ENCODE measurements at places on chromosomes 2 and 18. TPM values are rescaled to one million over a fixed set of nuclear protein-coding genes. Genes with fewer than 3 reads are reported as not detected.

DNA sequence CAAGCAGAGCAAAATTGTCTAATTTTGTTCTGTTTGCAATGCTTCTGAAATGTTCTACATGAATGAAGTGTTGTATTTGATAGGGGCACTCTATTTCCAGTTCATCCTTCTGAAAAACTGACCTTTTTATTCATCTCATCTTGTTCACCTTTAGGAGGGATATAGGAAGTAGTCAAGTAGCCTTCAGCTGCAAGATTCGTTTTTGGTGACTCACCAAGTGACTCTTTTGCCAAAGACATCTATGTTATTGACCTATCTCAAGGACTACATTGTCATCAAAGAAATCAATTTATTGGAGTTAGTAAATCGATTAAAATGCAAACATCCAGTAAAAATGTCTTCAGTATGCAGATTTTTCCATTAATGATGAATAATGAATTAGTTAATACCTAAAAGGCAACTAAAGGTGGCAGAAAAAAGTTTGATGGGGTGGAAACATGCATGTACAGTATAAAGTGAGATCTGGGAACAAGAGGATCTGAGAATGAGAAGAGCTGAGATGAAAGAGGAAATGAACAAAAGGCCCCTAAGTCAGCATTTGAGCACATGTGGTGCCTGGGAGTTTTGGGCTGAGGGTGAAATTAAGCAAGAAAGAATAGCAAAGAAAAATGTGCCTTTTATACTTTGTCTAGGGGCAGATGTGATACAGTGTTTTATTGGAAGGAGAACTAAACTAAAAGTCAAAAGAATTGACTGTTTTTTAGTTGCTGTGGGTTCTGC lies 255.1 kb upstream of the LINC00305 start:
- no peak for DNase-seq
- H3K4me1 ChIP-seq = no peaks in the 10 kb centered on the region
- H3K4me3 ChIP-seq = no peak overlapping the region
- no peaks in the 10 kb centered on the region for H3K36me3 ChIP-seq
- no peaks in the 10 kb centered on the region for H3K27me3 ChIP-seq

GRCh38 chr2:186827862-186828492 lies 21.0 kb downstream of the ZSWIM2 start:
- H3K4me3 ChIP-seq = no peak overlapping the region
- H3K27ac ChIP-seq = no peak overlapping the region
- H3K36me3 ChIP-seq = no peaks in the 10 kb centered on the region
- no peaks in the 10 kb centered on the region for H3K4me1 ChIP-seq

- H3K36me3 ChIP-seq = no peaks in the 10 kb centered on the region
- no peaks in the 10 kb centered on the region for H3K27me3 ChIP-seq
- DNase-seq = no peak
- H3K4me3 ChIP-seq = no peak overlapping the region
Measured at GRCh38 chr2:161613161-161613560, 11.1 kb upstream of the SLC4A10 start.

DNA sequence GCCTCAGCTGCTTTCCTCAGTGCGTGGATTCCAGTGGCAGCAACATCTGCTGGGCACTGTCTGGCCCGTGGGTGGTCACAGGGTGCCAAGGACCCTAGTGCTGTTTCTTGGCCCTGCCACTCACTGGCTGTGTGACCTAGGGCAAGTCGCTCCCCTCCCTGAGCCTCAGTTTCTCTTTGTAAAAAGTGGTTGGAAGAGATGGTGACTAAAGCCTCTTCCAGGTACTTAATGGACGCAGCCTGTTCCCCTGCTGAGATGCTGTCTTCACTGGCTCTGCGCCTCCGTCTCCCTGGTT lies 42.2 kb downstream of the ATOH8 start:
- no peaks in the 10 kb centered on the region for H3K36me3 ChIP-seq
- H3K27me3 ChIP-seq = no peaks in the 10 kb centered on the region
- no peak for DNase-seq
- H3K27ac ChIP-seq = peak overlapping the region; percentile 0
- peaks cover 52% of the 10 kb centered on the region for H3K4me1 ChIP-seq
- H3K4me3 ChIP-seq = no peak overlapping the region

- H3K27me3 ChIP-seq = no peaks in the 10 kb centered on the region
- no peak overlapping the region for H3K4me3 ChIP-seq
- H3K36me3 ChIP-seq = no peaks in the 10 kb centered on the region
Measured at GRCh38 chr18:24231773-24232735, 93.2 kb downstream of the CABYR start.

- H3K27ac ChIP-seq = no peak overlapping the region
- no peak for DNase-seq
- H3K4me3 ChIP-seq = no peak overlapping the region
- H3K4me1 ChIP-seq = no peaks in the 10 kb centered on the region
Measured at GRCh38 chr18:12264864-12265263, 10.7 kb downstream of the CIDEA start.

DNA sequence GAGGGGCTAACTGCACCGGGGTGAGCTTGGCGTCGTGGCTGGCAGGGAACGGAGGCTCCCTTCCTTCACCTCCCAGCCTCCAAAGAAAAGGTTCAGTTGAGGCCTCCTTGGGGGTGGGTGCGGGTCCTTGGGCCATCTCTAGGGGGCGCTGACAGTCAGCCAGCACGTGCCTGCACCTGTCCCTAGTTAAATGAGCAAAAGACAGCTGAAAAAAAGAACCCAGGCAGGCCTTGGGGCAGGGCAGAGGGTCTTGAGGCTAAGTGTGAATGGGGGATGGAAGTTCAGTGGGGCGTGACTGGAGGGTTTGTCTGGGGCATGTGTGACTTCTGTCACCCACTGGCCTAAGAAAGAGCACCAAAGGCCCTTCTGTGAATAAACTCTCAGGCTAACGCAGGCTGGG lies 56.4 kb downstream of the ZFP36L2 start:
- H3K4me1 ChIP-seq = peaks cover 15% of the 10 kb centered on the region
- H3K36me3 ChIP-seq = no peaks in the 10 kb centered on the region
- H3K4me3 ChIP-seq = no peak overlapping the region
- no peaks in the 10 kb centered on the region for H3K27me3 ChIP-seq
- no peak overlapping the region for H3K27ac ChIP-seq
- no peak for DNase-seq

- no peaks in the 10 kb centered on the region for H3K4me1 ChIP-seq
- no peaks in the 10 kb centered on the region for H3K27me3 ChIP-seq
- DNase-seq = no peak
Measured at GRCh38 chr2:71309-72035, 25.2 kb upstream of the FAM110C start.

DNA sequence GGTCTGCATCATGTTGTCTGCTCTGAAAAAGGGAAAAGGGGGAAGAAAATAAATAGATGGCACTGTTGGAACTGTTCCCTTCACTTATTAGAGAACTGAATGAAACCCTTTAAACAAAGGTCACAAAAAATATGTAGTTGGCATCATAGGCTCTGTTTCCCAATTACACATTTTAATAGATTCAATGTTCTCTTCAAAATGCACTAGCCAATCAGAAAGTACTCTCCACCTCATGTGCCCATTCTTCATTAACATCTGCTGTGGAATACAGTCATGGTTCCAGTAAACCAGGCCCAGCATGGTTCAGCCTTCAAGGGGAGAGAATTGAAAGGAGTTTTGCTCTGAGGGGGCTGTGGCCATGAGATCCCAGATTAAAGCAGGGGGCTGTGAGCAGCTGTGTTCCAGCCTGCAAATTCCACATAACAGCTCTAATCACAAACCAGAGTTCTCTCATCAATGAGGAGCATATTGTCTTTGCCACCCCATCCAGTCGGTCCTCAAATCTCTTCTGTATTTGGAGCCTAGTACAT lies 165.9 kb upstream of the CREB1 start:
- H3K4me3 ChIP-seq = no peak overlapping the region
- H3K27ac ChIP-seq = no peak overlapping the region
- no peaks in the 10 kb centered on the region for H3K36me3 ChIP-seq
- no peak for DNase-seq
- no peaks in the 10 kb centered on the region for H3K4me1 ChIP-seq
- H3K27me3 ChIP-seq = no peaks in the 10 kb centered on the region

DNA sequence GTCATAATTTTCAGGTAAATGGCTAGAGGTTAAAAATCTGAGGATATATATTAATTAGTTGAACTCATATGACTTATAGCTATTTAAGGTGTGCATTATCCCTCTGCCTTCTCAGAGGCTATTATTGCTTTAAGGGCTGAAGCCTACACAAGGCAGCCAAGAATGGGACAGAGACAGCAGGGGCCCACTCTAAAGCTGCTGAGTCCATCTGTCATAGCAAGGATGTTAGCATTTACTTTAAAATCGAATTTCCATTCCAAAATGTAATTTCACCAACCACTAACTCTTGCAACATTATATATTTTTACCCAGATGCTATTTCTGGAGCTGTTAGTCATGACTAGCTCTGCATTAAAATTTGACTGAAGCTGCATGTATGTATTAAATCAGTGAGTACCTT lies 236.3 kb upstream of the FSIP2 start:
- no peak overlapping the region for H3K4me3 ChIP-seq
- no peaks in the 10 kb centered on the region for H3K36me3 ChIP-seq
- H3K27ac ChIP-seq = no peak overlapping the region
- H3K4me1 ChIP-seq = no peaks in the 10 kb centered on the region
- H3K27me3 ChIP-seq = no peaks in the 10 kb centered on the region

GRCh38 chr2:14902953-14903352 lies 270.4 kb downstream of the LRATD1 start:
- no peak overlapping the region for H3K27ac ChIP-seq
- H3K4me3 ChIP-seq = no peak overlapping the region
- H3K4me1 ChIP-seq = no peaks in the 10 kb centered on the region

DNA sequence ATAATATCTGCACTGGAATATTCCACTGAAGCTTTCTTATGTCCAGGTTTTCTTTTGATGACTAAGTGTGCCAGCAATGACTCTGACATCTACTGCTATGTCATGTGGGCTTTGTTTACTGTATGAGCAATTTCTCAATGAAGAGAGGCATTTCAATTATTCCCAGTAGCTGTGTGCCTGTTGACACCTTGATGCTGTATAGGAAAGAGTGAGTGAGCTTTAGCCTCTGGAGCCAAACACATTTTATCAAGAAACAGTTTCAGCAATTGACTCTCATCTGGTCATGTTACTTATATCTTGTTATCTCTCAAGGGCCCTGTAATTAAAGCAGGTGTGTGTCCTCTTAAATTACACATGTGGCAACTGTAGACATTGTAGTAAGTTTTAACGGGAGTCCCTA lies 493.2 kb upstream of the FANCL start:
- H3K27me3 ChIP-seq = no peaks in the 10 kb centered on the region
- H3K4me3 ChIP-seq = no peak overlapping the region
- no peaks in the 10 kb centered on the region for H3K36me3 ChIP-seq
- DNase-seq = no peak

GRCh38 chr2:179594268-179595112 lies 266.9 kb downstream of the ZNF385B start:
- no peaks in the 10 kb centered on the region for H3K4me1 ChIP-seq
- H3K4me3 ChIP-seq = no peak overlapping the region
- H3K27ac ChIP-seq = no peak overlapping the region
- no peak for DNase-seq
- H3K36me3 ChIP-seq = no peaks in the 10 kb centered on the region
- no peaks in the 10 kb centered on the region for H3K27me3 ChIP-seq

DNA sequence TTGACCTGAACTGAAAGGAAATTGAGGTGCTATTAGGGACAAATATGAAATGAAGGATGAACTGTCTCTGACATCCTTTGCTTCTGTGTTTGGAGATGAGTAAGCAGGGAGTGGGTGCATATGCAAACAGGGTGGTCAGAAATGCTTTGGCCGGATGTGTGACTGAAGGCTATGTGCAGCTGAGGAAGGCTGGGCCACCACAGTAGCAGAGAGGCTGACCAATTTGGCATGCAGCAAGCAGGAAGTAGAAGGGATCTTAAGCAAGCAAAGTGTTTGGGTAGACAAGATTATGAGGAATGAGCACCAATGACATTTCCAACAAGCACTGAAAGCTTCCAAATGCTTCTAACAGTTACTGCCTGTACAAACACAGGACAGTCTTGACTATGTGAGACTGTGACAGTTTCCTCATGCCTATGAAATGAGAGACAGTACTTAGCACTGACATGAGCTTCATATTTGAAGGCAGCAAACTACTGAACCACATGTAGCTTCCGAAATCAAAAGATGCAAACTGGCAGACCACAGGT lies 3.3 kb upstream of the ACTR3 start:
- H3K4me3 ChIP-seq = no peak overlapping the region
- H3K36me3 ChIP-seq = no peaks in the 10 kb centered on the region
- H3K27me3 ChIP-seq = no peaks in the 10 kb centered on the region
- H3K27ac ChIP-seq = peak overlapping the region; percentile 2

- no peaks in the 10 kb centered on the region for H3K27me3 ChIP-seq
- peak overlapping the region; percentile 50 for H3K27ac ChIP-seq
- DNase-seq = peak; percentile 4
- H3K36me3 ChIP-seq = no peaks in the 10 kb centered on the region
- H3K4me1 ChIP-seq = peaks cover 6% of the 10 kb centered on the region
Measured at GRCh38 chr2:30179536-30179935, 32.7 kb downstream of the YPEL5 start.

- no peaks in the 10 kb centered on the region for H3K36me3 ChIP-seq
- H3K27me3 ChIP-seq = no peaks in the 10 kb centered on the region
- DNase-seq = no peak
- H3K4me3 ChIP-seq = no peak overlapping the region
Measured at GRCh38 chr2:37907501-37908225, 17.4 kb upstream of the RMDN2 start.

DNA sequence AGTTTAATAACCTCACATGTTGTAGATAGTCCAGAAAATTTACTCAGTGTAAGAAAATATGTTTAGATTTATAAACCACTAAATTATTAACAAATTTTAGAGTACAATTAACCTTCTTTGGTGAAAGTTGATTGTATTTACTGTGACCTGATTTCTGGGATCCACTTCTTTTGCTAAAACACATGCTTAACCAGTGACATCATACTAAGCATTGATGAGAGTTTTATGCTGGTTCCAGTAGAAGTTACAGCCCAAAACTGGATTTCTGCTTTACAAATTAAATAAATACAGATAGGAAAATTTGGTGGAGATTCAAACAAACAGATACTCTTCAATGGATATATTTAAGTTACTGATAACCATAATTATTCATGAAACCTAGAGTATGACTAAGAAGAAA lies 40.9 kb downstream of the RBBP8 start:
- H3K27ac ChIP-seq = no peak overlapping the region
- no peaks in the 10 kb centered on the region for H3K36me3 ChIP-seq
- H3K27me3 ChIP-seq = no peaks in the 10 kb centered on the region
- DNase-seq = no peak
- no peak overlapping the region for H3K4me3 ChIP-seq

The ERICH2 gene
- polyA plus RNA-seq = not detected

The SLC9A4 gene
- polyA plus RNA-seq = not detected

The SCN9A gene
- polyA plus RNA-seq = 2.8 TPM

The VRK2 gene
- 6.6 TPM for polyA plus RNA-seq

The RSAD2 gene
- 1.2 TPM for polyA plus RNA-seq

The TGFA gene
- 3.0 TPM for polyA plus RNA-seq

The LYPD6 gene
- 1.8 TPM for polyA plus RNA-seq

The TMEM214 gene
- polyA plus RNA-seq = 16.0 TPM

The DNER gene
- not detected for polyA plus RNA-seq

The KRTCAP3 gene
- 33.0 TPM for polyA plus RNA-seq

The UGT1A10 gene
- 19.7 TPM for polyA plus RNA-seq

The SCG2 gene
- polyA plus RNA-seq = not detected

The RBMS1 gene
- polyA plus RNA-seq = 13.8 TPM

The TXNDC2 gene
- polyA plus RNA-seq = not detected

The ASB18 gene
- polyA plus RNA-seq = not detected

The BMP10 gene
- polyA plus RNA-seq = not detected

The CCDC121 gene
- 1.7 TPM for polyA plus RNA-seq
